ENCODE measurements at places on chromosomes 11 and 22.

DNA sequence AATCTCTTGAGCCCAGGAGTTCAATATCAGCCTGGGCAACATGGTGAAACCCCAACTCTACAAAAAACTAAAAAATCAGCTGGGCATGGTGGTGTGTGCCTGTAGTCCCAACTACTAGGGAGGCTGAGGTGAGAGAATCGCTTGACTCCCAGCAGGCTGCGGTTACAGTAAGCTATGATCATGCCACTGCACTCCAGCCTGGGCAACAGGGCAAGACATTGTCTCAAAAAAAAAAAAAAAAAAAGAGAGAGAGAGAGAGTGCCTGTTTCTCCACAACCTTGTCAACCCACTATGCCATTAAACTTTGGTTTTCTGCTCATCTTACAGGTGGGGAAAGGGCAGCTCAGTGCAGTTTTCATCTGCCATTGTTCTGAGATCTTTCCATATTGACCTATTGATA lies 5.1 kb downstream of the FOLR3 start:
- DNase-seq, result no peak

- DNase-seq, result no peak
Observed at GRCh38 chr11:8686325-8686724, 3.7 kb downstream of the RPL27A start.

DNA sequence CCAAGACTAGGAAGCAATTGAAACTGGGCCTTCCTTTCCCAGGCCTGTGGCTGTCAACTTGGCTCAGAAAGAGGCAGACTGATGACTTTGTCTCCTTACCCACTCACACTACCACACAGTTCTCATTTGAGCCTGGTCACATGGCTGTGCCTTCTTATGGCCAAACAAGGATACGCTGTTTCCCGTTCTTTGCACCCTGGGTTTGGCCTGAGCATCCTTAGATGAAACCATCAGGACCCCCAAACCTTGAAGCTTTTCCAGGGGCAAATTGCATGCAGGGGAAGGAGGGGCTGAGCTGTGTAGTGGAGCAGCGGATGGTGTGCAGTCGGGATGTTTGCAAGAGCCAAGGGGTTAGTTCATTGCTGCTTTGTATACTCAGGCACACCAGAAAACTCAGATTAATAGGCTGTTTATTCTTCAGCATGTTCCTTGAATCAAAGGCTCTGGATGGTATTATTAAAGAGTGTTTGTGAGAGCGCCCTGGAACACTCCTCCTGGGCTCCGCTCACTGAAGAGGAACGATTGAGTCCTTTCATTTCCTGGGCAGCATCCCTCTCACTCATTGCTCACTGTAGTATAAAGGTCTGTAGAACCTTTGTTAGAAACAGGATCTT lies 69.8 kb downstream of the ARFGAP2 start:
- no peak for DNase-seq

DNA sequence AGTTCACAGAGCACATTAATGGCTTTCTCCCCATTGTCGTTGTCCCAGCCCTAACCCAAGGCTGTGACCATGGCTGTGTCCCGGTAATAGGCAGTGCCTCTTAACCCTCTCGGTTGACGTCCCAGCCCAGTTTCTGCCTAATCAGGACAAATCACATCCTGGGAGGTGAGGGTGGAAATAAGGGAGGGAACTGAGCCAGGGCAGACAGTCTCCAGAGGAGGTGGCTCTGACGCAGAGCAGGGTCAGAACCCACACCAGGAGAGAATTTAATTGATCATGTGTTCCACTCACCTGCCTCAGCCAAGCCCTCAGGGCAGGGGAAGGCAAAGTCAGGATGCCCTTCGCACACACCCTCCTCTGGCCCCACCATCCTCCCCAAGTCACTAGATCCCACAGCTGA lies 17.0 kb downstream of the SLC43A1 start:
- DNase-seq, result no peak

DNA sequence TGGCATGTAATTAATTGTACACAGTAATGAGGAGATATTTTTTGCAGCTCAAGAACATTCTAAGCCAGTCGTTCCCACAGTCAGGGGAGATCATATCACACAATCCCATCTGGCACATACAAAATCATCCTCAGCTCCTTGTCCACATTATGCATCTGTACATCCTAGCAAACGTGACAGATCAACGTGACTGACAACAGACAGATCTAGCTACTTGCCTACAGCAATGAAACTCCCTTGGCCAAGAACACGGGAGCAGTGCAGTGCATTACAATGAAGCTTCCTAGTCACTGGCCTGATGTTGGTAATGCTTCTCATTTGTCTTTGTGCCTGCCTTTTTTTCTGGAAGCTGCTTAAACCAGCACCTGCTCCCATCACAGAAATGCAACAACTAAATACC lies 24.5 kb upstream of the GUCY1A2 start:
- DNase-seq, result no peak

- no peak for DNase-seq
Observed at GRCh38 chr11:76674517-76675400, 4.2 kb upstream of the LRRC32 start.

- DNase-seq, result no peak
Observed at GRCh38 chr11:46898396-46899095, 19.8 kb downstream of the LRP4 start.

DNA sequence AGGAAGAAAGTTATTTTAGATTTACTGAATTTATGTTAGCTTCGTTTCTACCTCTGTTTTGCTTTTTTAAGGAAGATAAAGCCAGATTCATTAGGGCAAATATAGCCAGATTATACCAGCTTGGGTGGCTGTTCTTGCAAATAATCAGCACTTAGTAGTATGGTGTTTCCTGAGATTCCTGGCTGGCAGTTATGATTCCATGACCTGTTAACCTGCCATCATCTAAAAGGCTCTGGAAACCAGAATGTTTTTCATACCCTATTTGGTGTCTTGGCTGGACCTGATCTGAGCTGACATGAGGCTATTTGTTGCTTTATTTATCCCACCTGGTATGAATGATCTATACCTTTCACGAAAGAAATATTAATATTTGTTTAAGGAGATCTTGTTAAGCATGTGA lies 82.7 kb upstream of the HORMAD2 start:
- DNase-seq, result no peak

GRCh38 chr22:47736186-47737034 lies 974.0 kb downstream of the TBC1D22A start:
- DNase-seq, result no peak

GRCh38 chr11:61862714-61863547 lies 28.4 kb downstream of the FADS3 start:
- DNase-seq, result no peak

- DNase-seq, result no peak
Observed at GRCh38 chr22:46436595-46437175, 100.7 kb downstream of the CELSR1 start.

DNA sequence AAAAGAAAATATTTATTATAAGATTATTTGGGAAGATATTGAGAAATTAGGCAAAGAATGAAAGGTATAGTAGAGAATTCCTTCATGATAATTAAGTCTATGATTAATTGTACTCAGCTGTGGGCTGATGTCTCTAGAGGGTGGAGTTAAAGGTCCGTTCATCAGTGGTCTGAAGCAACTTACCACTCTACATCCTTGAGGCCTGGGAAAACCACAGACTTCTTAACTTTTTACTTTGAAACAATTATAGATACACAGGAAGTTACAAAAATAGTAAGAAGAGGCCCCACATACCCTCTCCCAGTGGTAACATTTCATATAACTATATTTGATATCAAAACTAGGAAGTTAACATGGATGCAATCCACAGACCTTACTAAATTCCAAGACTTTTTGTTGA lies 167.0 kb upstream of the NECTIN1 start:
- DNase-seq, result no peak

GRCh38 chr22:45993841-45994240 lies 16.9 kb upstream of the WNT7B start:
- DNase-seq, result no peak

DNA sequence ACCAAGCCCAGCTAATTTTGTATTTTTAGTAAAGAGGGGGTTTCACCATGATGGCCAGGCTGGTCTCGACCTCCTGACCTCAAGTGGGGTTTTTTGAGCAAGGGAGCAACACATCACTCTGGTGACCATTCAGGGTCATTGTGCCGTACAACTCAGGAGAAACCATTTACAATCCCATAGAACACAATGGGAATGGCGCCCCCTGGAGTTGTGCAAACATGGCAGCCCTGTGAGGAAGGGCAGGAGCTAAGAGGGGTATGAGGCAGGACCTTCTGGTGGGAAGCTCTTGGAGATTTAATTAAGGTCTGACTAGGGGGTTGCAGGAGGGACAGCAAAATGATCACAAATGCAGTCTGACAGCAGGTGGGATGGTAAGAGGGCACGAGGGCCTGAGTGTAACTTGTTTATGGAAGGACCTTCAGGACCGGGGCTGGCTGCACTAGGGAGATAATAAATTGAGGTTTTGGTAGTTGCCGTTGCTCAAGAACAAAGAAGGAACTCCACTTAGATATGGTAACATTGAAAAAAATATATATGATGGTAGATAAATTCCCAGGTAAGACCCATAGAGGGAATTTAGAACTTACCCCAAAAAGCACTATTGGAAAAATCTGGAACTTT lies 9.1 kb upstream of the CSF2RB start:
- no peak for DNase-seq

DNA sequence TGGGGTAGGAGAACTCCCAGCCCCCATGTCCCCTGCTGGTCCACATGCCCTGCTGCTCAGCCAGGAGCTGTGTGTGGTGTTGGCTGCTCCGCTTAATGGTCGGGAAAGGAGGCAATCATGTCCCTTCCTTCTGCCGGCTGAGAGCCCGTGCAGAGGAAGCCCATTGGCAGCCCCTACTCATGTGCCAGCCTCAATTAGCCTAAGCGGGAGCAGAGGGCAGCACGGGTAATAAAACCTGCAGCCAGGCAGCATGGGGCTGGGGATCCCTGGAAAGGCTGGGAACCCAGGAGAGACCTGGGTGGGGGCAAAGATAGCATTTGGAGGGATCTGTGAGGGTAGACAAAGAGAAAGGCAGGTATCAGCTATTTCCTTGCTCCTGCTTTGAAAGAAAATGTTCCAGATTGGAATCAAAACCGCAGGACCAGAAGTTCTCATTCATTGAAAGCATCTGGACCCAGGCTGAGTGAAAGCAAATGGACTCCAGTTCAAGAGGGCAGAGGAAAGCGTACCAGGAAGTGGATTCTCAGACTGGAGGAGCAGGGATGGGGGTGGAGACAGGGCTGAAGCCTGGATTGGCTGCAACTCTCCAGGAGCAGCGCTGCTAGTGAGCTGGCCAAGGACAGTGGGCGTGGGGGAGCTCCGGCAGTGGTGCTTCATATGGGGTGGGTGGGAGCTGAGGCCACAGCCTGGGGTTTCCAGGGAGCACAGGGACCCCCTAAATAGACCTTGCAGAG lies 103.4 kb upstream of the NECTIN1 start:
- DNase-seq, result peak; percentile 38

DNA sequence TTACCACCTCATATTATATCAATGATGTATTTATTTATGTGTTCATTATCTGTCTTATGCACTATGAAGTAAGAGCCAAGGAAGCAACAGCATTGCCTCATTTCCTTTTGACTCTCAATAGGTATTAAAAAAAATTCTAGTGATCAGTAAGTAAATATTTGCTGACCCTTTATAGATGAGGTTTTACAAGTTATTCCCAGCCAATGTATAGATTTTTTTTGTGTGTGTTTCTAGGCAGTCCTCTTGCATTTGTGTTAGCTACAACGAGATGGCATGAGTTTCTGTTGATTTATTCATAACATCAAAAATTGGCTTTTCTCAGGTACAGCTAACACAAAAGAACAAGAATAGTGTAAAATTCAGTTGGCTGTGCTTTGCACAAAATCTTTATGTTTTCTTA lies 4.7 kb downstream of the OR1S2 start:
- no peak for DNase-seq

DNA sequence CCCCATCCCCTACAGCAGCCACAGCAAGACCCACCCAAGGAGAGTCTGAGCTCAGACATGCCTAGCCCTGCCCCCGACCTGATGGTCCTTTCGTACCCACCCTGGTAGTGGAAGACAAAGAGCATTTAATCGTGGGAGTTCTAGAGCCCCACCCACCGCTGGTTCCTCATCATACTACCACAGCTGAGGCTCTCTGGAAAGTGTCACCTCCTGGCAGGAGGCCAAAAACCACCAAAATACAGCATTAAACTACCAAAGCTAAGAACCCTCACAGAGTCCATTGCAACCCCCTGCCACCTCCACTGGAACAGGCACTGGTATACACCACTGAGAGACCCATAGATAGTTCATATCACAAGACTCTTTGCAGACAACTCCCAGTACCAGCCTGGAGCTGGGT lies 311.1 kb downstream of the TENM4 start:
- DNase-seq, result no peak

- no peak for DNase-seq
Observed at GRCh38 chr11:21301981-21302380, 632.6 kb downstream of the NELL1 start.

DNA sequence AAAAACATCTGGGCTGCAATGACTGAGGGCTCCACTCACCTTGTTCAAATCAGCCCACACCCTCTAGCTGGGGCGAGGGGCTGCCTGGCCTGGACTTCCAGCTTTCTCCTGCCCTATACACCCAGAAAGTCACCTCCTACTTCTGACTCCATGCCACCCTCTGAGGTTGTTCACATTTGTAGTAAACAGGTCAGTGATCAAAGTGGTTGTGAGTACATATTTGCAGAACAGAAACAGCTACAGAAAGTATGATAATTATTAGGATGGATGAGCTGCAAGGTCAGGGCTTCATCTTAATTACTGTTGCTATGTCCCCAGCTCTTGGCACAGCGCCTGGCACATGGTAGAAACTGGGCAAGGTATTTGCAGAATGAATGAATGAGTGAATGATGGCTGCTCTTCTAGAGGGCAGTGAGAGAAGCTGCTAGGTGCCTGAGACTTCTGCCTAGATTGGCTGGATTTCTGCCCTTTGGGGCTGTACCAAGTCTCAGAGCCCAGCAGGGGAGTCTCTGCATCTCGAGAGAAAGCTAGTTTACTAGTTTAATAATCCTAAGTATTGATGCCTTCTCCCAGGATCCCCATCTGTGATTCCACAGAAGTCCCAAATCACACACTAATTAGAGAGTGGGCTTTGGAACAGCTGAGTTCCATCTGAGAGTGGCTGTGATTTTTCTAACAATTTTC lies 36.0 kb downstream of the SYT13 start:
- DNase-seq, result no peak

DNA sequence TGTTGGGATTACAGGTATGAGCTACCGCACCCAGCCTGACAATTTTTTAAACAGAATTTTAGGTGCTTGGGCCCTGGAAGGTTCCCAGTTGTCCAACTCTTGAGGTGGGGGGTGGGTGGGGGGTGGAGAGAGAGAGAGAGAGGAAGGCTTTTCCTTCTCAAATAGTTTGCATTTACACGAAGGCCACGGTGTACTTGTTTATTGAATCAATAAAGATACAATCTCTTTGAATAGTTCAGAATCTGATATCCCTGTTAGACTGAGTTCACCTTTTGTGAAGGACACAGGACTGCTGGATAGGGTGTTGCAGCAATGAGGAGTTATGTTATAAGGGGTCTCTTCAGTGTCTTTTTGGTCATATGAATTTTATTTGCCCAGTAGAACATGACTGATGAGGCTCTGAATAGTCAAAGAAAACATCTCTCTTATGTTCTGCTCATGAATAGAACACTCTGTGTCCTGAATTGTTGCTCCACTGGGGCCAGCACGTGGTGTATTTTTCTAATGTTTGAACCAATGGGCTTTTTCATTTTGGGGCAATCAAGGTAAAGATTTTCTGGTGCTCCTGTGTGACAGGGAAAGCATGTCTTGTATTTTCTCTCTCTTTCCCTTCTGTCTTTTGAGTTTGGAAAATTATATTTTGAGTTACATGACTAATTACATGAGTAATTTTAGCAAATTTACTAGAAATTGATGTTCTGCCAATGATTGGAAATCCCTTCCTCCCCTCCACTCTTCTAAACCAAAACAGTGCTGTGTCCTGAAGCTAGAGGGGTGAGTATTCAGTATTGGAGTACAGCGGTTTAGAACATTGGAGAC lies 61.7 kb downstream of the PTPRJ start:
- no peak for DNase-seq

GRCh38 chr11:43942662-43943371 lies 380 bp downstream of the C11orf96 start:
- DNase-seq, result peak; percentile 32

Measured in skin of body (tissue), 3 donors.